Pancreas (tissue), 10 donors: ENCODE measurements at places on chromosomes 2 and 18. TPM values are rescaled to one million over a fixed set of nuclear protein-coding genes. Genes with fewer than 3 reads are reported as not detected.

GRCh38 chr2:188485496-188485895, 193.8 kb downstream of the GULP1 start:
- no peaks in the 10 kb centered on the region for H3K27me3 ChIP-seq
- no peak overlapping the region for H3K4me3 ChIP-seq
- no peak for DNase-seq
- H3K4me1 ChIP-seq, result no peaks in the 10 kb centered on the region

- H3K4me3 ChIP-seq, result no peak overlapping the region
- no peaks in the 10 kb centered on the region for H3K4me1 ChIP-seq
- no peaks in the 10 kb centered on the region for H3K27me3 ChIP-seq
Measured at GRCh38 chr2:86753606-86754005, 33.5 kb downstream of the RMND5A start.

DNA sequence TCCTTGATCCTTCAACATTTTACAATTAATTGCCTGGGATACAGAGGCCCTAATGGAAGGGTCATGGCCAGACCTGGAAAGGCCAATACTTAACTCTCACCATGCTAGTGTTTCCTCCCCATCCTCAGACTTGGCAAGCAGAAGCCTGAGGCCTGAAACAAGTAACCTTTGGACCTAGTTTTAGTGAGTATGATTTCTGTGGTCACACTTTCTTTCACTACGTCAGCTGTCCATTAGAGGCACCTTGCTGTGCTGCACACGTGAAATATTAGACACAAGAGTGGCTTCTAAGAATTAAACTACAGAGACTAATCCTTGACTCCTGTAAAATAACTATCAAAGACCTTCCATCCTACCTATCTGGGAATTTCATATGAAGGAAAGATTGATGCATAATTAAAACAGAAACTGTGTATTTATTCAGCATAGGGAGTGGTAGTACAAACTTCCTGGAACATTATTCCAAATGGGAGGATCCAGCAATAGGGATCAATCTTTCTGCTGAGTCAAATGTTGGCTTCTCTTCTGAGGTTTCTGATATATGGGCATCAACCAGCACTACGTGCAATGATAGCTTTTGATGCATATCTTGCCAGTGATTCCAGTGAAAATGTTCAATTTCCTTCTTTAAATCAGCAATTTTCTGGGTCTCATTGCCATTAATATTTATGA, 249.7 kb downstream of the IKZF2 start:
- H3K4me3 ChIP-seq, result no peak overlapping the region
- H3K36me3 ChIP-seq, result no peaks in the 10 kb centered on the region
- no peak overlapping the region for H3K27ac ChIP-seq
- H3K4me1 ChIP-seq, result no peaks in the 10 kb centered on the region
- no peak for DNase-seq

- H3K4me3 ChIP-seq, result no peak overlapping the region
- no peaks in the 10 kb centered on the region for H3K36me3 ChIP-seq
- no peaks in the 10 kb centered on the region for H3K4me1 ChIP-seq
- H3K27me3 ChIP-seq, result no peaks in the 10 kb centered on the region
- DNase-seq, result no peak
- no peak overlapping the region for H3K27ac ChIP-seq
Measured at GRCh38 chr2:83534416-83534815, 924.7 kb downstream of the SUCLG1 start.

DNA sequence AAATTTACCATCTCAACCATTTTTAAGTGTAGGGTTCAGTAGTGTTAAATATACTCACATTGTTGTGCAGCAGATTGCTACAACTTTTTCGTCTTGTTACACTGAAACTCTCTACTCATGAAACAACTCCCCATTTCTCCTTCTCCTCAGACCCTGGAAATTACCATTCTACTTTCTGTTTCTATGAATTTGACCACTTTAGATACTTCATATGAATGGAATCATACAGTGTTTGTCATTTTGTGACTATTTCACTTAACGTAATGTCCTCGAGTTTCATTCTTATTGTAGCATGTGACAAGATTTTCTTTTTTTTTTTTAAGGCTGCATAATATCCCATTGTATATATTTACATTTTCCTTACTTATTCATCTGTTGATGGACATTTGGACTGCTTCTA, 203.8 kb downstream of the PLCL1 start:
- no peaks in the 10 kb centered on the region for H3K36me3 ChIP-seq
- no peak overlapping the region for H3K4me3 ChIP-seq
- no peaks in the 10 kb centered on the region for H3K27me3 ChIP-seq
- no peaks in the 10 kb centered on the region for H3K4me1 ChIP-seq
- DNase-seq, result no peak

GRCh38 chr2:25323042-25323514, 18.6 kb downstream of the DNMT3A start:
- no peaks in the 10 kb centered on the region for H3K36me3 ChIP-seq
- no peak overlapping the region for H3K4me3 ChIP-seq

GRCh38 chr2:166716968-166717367, 171.3 kb upstream of the XIRP2 start:
- no peak for DNase-seq
- H3K36me3 ChIP-seq, result no peaks in the 10 kb centered on the region
- H3K4me1 ChIP-seq, result no peaks in the 10 kb centered on the region
- H3K4me3 ChIP-seq, result no peak overlapping the region
- no peak overlapping the region for H3K27ac ChIP-seq
- H3K27me3 ChIP-seq, result no peaks in the 10 kb centered on the region

DNA sequence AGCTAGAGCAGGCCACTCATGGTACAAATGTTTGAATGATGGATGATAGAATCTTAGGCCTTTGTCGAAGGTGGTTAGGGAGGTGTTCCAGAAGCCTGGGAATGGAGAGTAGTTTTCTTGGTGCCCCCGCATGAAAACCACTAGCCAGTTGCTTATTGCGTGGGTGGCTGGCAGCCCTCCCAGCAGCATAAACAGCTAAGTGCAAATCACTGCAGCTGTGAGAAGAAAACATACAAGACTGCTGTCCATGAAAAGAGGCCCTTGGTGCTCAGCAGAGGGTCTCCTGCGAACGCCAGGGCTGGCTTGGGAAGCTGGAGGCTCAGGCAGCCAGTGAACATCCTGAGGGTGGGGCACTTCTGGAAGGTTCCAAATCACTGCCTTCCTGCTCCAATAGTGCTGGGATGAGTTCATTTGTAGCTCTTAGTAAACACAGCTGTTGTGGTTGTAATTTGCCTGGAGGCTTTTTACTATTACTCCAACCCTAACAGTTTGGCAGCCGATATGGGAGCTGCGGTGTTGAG, 118.8 kb downstream of the MGAT5 start:
- H3K27me3 ChIP-seq, result no peaks in the 10 kb centered on the region
- H3K36me3 ChIP-seq, result no peaks in the 10 kb centered on the region
- no peak overlapping the region for H3K4me3 ChIP-seq
- H3K27ac ChIP-seq, result no peak overlapping the region
- H3K4me1 ChIP-seq, result no peaks in the 10 kb centered on the region

DNA sequence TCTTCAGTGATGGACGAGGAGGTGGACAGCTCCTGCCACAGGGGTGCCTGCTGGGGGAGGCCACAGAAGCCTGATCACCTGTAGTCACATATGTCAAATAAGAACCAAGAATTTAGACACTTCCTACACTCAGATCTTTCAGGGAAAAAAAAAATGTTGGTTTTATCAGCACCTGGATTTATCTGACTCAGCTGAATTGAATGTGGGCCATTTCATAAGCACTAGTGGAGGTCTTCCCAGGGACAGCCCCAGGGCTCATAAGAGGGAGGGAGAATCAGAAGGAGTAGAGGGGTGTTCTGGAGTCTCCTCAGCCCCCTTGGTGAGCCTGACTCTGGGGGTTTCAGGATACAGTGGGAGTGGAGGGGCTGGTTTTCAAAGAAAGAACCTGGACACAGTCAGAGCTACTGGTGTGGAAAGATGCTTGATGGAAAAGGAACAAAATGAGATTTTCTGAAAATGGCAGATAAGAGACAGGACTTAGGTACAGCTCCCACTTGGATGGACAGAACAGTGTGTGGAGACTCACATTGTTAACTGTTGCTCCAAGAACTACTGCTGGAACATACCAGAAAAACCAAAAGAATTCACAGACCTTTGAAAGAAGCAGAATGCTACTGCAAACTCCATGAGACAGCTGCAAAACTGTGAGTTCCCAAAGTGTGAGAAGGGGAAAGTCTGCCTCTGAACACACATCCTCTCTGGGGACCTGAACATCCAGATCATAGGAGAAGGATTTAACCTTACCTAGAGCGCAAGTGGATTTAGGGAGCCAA, 45.4 kb downstream of the LCT start:
- H3K36me3 ChIP-seq, result no peaks in the 10 kb centered on the region
- H3K4me3 ChIP-seq, result no peak overlapping the region
- H3K27ac ChIP-seq, result no peak overlapping the region
- no peaks in the 10 kb centered on the region for H3K4me1 ChIP-seq

- H3K4me3 ChIP-seq, result no peak overlapping the region
- DNase-seq, result peak; percentile 66
- no peaks in the 10 kb centered on the region for H3K4me1 ChIP-seq
- H3K27me3 ChIP-seq, result no peaks in the 10 kb centered on the region
Measured at GRCh38 chr18:32552421-32553030, 81.8 kb upstream of the GAREM1 start.

DNA sequence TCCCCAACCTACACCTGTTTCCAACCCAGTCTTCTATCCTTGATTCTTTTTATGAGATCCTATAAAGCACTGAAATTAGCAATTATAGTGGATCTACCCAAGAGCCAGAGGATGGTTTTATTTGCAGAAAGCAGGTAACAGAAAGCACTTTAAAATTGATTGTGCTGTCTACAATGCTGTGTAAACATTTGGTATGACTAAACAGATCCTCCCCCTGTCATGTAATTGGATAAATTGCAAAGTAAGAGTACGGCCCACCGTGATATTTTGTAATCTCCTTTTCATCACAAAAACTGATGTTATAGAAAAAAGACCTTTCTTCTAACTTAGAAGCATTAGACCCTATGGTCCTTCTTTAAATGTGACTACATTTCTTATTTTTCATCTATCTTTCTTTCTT, 11.3 kb upstream of the PPP3R1 start:
- H3K4me1 ChIP-seq, result no peaks in the 10 kb centered on the region
- H3K36me3 ChIP-seq, result no peaks in the 10 kb centered on the region
- H3K27ac ChIP-seq, result no peak overlapping the region
- H3K4me3 ChIP-seq, result no peak overlapping the region
- H3K27me3 ChIP-seq, result no peaks in the 10 kb centered on the region
- DNase-seq, result no peak

The SLC16A14 gene
- polyA plus RNA-seq, result 0.15 TPM

The EML6 gene
- polyA plus RNA-seq, result 2.3 TPM

The PJVK gene
- 7.1 TPM for polyA plus RNA-seq

The TDRD15 gene
- not detected for polyA plus RNA-seq

The EPHA4 gene
- polyA plus RNA-seq, result 1.1 TPM

The BAZ2B gene
- polyA plus RNA-seq, result 14.4 TPM
